ENCODE measurements at places on chromosomes 6 and 20.

DNA sequence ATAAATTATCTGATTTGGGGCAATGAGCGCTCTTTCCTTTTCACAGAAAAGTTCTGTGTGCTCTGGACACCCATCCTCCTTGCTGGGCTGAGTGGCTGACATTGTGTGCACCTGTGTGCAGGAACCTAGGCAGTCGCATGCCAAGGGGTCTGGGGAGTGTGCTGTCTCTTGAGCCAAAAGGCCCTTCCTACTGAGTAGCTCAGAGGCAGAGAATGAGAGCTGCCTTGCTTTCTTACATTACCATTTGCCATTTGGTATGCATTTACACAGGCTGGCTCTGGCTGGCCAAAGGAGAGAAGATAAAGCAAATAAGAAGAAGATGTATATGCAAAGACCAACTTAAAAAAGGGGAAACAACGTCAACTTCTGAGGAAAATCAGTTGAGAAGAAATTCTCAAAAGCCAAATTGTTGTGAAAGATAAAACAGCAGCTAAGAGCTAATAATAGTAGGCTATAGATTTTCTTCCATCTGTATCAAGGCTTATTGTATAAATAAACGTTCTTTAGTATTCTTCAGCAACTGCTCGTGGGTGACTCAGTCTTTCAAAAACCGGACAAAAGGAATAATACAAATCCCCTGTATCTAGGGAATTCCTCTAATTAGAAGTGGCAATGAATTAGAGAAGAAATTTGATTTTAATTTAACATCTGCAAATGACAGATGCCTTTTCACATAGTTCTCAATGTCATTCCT, 121.9 kb downstream of the INSM1 start:
- DNase-seq, result no peak

DNA sequence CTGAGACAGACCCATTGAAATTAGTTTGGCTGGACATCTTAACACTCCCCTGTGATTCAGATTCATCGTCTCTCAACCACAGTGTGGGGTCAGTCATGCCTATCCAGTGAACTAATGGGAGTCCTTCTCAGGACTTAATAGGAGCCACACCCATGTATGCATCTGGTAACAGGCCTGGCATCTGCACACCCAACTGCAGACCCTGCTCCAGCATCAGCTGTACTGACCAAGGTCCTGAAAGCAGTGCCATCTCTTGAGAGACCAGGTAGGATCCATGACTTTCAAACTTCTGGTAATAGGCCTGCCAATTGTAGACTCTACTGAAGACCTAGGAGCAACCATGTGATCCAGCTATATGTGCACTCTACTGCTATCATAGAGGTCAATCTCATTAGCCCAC, 363.6 kb upstream of the POU3F2 start:
- DNase-seq, result no peak

GRCh38 chr6:63299667-63300066, 20.1 kb downstream of the LGSN start:
- DNase-seq, result no peak

DNA sequence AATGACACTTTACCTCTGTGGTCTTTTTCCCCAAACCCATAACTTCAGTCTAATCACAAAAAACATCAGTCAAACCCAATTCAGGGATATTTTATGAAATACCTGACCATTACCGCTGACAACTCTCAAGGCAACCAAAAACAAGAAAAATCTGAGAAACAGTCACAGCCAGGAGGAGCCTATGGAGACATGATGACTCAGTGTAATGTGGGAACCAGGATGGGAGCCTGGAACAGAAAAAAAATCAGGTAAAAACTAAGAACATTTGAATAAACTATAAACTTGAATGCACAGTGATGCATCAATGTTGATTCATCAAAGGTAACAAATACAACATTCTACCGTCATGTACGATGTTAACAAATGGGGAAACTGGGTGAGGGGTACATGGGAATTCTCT, 84.1 kb upstream of the TSHZ2 start:
- DNase-seq, result no peak

GRCh38 chr6:112938650-112939049, 591.5 kb downstream of the RFPL4B start:
- no peak for DNase-seq

DNA sequence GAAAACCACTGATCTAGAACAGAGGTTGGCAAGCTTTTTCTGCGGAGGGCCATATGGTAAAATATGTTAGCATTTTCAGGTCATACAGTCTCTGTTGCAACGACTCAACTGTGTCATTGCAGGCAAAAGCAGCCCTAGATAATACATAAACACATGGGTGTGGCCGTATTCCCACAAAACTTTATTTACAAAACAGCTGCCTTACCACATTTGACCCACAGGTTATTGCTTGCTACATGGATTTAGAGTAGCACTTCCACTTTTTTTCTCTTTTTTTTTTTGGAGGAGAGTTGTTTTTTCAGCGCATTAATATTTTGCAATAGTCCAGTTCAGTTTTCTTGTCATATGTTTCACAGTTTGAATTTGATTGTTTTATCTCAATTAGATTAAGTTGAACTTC, 2.5 kb upstream of the IGF2R start:
- no peak for DNase-seq

GRCh38 chr6:51844336-51844735, 243.1 kb downstream of the PKHD1 start:
- no peak for DNase-seq

DNA sequence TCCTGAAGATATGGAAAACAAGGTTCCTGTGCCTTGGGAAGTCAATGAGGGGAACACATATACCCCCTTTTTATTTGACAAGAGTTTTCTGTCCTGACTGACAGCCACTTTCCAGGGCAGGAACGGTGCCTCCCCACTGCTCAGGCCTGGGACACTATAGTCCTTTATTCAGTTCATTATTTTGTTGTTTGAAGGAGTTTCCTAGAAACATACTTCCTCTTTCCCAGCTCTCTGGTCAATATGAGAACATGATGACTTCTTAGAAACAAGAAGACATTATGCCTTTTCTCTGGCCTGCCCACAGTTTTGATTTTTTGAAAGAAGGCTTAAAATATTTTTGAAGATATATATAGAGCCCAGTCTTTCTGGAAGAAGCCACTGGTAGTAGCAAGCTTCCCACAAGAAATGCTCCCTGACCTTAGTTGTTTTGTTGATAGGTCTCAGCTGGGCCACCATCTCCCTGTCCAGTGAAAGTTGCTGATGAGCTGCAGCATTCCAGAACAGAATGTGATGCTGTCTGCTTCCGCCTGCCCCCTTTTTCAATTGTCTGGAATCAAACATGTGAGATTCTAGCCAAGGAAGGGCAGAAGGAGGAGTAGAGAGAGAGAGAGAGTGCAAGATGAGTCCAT, 350.0 kb upstream of the PRND start:
- no peak for DNase-seq

DNA sequence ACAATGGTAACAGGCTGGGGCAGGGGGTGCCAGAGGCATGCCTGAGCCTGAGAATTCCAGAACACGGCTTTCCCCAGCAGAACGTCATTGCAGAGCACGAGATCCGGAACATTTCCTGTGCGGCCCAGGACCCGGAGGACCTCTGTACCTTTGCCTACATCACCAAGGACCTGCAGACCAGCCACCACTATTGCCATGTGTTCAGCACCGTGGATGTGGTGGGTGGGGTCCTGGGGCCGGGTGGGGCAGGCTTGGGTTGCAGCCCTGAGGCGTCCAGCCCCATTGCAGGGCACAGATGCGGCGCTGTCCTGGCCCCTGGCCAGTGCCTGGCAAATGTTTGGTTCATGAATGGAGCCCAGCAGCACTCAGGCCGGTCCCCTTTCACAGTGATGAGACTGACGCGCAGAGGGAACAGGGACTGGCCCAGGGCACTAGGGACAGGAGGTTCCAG, 57.1 kb downstream of the TCP11 start:
- DNase-seq, result no peak

GRCh38 chr6:36025260-36025931, 955 bp upstream of the SLC26A8 start:
- DNase-seq, result no peak

- DNase-seq, result no peak
These were observed 145.6 kb upstream of the ESR1 start for GRCh38 chr6:151661928-151662327.

DNA sequence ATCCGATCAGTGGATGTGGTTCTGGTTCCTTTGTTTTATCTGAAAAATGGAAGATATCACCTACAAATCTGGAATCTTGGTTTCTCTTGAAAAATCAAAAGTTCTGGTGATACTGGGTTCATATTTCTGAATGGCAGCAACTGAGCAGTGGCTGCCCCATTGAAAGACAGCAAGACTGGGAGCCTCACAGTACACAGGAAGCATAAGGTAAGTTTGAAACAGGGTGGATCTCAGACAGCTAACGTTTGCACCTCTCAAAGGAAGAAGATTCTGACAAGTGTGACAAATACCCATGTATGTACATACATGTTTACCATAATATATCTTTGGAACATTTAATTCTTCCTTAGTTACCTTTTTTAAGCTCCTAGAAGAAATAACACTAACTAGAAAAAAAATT, at the start of gene SAMD3:
Gene SAMD3 (minus strand): TSS at position 177 of the 400 bp plus-strand sequence. CDS start 7,678 bp downstream, outside the sequence.
- no peak for DNase-seq

- no peak for DNase-seq
These were observed 62.2 kb upstream of the DDR1 start for GRCh38 chr6:30821862-30822784.

DNA sequence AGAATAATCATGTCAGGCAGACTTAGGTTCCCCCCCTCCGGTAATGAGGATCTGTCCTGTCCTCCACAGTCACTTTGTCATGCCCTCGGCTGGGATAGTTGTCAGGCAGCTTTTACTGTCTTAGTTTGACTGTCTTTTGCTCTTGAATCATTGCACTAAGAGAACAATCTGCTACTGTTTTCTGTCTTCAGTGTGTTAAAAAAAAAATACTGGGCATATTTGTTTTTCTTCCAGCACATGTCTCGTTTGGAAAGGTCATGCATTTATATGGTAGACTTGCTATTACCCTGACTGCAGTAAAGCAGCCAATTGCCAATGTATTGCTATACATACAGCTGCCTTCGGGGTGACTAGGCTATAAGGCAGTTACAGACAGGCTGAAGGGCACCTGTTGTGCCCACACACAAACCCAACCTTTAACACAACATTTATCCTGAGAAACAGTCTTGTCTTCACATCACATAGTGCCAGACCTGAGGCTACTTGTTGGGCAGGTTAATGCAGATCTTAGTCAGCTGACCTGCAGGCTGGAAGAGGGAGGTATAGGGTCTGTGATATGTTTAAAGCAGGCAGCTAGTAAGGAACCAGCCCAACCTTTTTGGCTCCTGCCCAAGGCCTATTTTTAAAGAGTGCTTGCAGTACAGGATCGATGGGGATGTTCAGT, 26.7 kb downstream of the ARFGEF3 start:
- DNase-seq, result no peak

- DNase-seq, result no peak
These were observed 19.3 kb upstream of the EFCAB8 start for GRCh38 chr20:32839227-32839981.

DNA sequence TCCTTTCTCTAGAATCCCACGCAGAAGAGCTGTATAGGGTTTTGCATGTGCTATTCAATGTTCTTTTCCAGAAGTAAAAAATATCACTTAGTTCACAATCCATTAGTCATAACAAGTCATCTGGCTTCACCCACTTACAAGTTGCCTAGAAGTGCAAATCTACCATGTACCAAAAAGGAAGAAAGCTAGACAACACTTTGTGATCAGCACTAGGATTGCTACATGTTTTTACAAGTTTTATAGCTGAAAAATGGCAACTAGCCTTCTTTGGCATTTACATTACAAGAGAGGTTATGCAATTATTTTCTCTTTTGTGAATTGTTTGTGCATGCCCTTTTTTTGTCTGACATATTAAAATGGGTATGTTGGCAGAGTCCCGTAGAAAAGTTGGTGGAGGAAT, 85.6 kb upstream of the PTPRK start:
- no peak for DNase-seq

GRCh38 chr20:64038224-64038564, 2.2 kb downstream of the C20orf204 start:
- no peak for DNase-seq

GRCh38 chr6:54198134-54198533, 86.9 kb downstream of the MLIP start:
- no peak for DNase-seq

- no peak for DNase-seq
These were observed 162.7 kb upstream of the MLN start for GRCh38 chr6:33966536-33966935.

DNA sequence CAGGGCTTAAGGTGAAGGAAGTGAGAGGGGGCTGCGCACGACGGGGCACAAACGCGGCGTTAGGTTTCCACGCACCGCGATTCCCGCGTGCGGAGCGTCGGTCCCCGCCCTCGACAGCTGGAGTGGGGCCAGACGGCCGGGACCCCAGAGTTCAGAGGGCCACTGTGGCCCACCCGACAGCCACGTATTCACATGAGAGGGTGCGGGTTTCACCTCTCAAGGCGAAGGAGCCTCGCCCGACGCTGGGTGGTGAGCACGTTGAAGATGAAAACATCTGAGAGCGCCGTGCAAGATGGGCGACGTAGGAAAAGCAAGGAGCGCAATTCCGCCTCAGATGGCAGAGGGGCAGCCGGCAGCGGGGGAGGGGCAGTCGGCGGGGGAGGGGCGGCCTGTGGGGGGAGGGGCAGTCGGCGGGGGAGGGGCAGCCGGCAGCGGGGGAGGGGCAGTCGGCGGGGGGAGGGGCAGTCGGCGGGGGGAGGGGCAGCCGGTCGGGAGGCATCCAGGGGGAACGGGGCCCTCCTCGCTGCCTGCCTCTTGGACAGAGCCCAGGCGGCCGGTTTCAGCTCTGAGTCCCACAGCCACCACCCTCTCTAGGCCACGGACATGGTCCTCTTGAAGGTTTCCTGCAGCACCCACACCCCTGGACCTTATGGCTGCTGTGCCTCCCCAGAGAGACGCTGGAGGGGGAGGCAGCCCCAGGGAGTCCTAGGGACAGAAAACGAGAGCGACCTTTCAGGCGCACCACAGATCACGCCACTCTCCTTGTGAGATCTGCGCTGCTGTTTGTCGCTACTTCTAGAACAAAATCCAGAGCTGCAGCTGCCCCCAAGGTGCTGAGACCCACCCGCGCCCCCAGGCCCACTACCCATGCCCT, 113.7 kb downstream of the DLL1 start:
- no peak for DNase-seq

- DNase-seq, result no peak
These were observed 85.2 kb upstream of the MAFB start for GRCh38 chr20:40774252-40774651.

DNA sequence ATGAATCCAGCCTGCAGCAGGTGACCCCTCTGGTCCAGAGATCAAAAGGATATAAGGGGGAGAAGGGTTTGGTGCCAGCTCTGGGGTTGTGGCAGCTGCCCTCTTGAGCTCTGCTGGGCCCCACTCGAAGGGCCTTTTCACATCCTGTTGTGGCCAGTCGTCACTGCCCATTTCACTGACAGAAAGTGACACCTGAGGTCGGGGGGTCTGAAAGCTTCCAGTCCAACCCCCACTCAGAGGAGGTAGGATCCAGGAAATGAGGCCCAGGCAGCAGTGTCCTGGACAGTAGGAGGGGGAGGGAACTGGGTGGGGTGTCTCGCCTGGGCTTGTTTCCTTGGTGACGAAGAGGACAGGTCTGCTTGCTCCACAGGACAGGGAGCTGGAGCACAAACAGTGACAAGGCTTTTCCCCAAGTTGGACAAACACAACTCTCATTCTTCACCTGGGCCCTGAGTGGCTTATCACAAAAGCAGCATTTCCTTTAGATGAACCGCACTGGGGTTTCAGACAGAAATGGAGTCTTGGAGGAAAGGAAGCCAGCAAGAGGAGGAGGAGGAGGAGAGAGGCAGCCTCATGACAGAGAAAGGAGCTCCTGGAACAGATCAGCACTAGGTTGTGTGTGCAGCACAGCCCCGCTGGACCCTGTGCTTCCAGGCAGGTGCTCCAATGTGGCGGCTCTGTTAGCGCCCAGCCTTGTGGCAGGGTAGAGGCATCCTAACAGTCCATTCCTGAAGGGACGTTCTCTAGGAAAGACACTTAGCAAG, 11.0 kb downstream of the FRS3 start:
- no peak for DNase-seq

- DNase-seq, result no peak
These were observed 10.2 kb downstream of the ARFGEF2 start for GRCh38 chr20:48931527-48932374.
